Left renal cortex interstitium (tissue), 4 donors: ENCODE measurements at places on chromosomes 5 and 9. TPM values are rescaled to one million over a fixed set of nuclear protein-coding genes. Genes with fewer than 3 reads are reported as not detected.

ISL1 gene
- polyA plus RNA-seq: not detected

ADCY2 gene
- 6.4 TPM for polyA plus RNA-seq

LAMC3 gene
- polyA plus RNA-seq: 23.6 TPM

EQTN gene
- 0.34 TPM for polyA plus RNA-seq

GPRIN1 gene
- polyA plus RNA-seq: 1.9 TPM

EGFLAM gene
- 11.3 TPM for polyA plus RNA-seq

GBA2 gene
- 91.6 TPM for polyA plus RNA-seq

FOXD1 gene
- polyA plus RNA-seq: 19.0 TPM

SPATA31C1 gene
- polyA plus RNA-seq: 0.68 TPM

PCDHB5 gene
- polyA plus RNA-seq: 6.8 TPM

CCL28 gene
- 2.6 TPM for polyA plus RNA-seq

GLDC gene
- 19.6 TPM for polyA plus RNA-seq

HAVCR1 gene
- polyA plus RNA-seq: 3.3 TPM

COQ4 gene
- 52.6 TPM for polyA plus RNA-seq
